ENCODE measurements at places on chromosomes 4 and X. TPM values are rescaled to one million over a fixed set of nuclear protein-coding genes. Genes with fewer than 3 reads are reported as not detected.

- peak; percentile 65 for DNase-seq
These were observed 128.4 kb upstream of the TBC1D9 start for GRCh38 chr4:140884431-140885058.

DNA sequence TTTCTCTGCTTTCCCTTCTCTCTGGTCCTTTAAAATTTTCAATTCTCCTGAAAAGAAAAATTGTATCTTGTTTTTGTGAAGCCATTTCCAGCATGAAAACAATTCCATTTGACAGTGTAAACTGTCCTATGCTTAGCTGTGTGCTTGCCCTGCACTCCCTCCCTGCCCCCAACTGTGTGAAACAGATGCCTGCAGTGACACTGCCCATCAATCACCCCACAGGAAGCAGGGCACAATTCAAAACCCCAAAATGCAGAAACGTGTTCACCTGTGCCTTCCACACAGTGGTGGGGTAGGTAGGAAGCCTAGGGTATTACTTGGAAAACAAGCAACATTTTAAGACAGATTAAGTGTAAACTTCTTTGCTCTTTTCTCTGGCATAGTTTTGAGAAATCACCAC lies 6.2 kb upstream of the FHDC1 start:
- DNase-seq, result no peak

GRCh38 chr4:88963817-88964216 lies 93.2 kb downstream of the FAM13A start:
- no peak for DNase-seq

- DNase-seq, result peak; percentile 52
These were observed 158.4 kb downstream of the TENT5D start for GRCh38 chrX:80578517-80579105.

GRCh38 chr4:33696586-33696985 lies 2547.7 kb downstream of the ARAP2 start:
- no peak for DNase-seq

DNA sequence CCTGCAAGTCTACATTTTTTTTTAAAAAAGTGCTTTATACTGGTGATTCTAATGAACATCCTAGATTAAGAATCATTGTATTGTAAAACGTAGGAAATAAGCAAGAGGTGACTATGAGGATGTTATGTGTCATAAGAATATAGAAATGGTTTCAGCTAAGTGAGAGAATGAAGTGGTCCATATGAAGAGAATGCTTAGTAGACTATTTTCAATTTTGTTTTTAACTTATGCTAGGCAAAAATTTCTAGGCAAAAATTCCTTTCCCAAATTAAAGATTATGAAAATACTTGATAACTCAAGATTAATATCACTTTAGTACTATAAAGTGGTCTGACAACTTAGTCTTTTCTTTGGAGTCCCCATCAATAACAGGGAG lies 825 bp downstream of the DYNLT3 start:
- no peak for DNase-seq

Gene PUDP
- 3.4 TPM for total RNA-seq
